ENCODE measurements at places on chromosomes 11 and 22.

- DNase-seq = no peak
Observed at GRCh38 chr11:63804259-63804658, 9.0 kb upstream of the SPINDOC start.

- no peak for DNase-seq
Observed at GRCh38 chr22:40193429-40194421, 16.0 kb downstream of the TNRC6B start.

DNA sequence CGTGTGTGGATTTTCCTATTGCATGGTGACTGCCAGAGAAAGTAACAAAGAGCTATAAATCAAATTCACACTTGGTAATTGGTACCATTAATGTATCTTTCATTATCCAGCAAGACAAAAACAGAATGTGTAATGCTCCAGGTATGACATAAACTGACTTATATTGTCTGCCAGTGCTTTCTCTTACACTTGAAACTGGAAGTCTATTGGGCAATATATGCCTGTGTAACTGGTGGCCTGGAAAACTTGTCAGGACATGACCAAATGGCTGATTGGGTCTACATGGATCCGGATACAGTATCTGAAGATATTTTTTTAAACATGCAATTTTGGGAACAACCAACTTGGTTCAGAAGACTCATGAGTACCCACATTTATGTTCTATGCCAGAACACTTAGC lies 174.6 kb upstream of the ARHGAP42 start:
- no peak for DNase-seq

- DNase-seq = no peak
Observed at GRCh38 chr11:27507557-27508322, 1.2 kb upstream of the LIN7C start.

DNA sequence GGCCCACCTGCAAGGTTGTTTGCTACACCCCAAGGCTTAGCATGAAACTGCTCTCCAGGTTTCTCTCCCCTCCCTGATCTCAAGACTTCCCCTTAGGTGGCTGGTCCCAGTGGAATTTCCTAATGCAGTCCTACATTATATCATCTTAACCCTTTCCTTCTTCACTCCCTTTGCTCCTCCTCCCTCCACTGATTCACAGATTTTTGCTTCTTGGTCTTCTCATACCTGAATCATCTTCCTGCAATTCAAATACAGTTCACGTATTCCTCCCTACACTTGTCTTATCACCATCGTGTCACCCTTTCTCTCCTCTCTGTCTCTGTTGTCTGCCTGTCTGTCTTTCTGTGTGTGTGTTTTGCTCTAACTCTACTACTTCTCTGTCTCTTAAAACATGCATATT lies 17.0 kb downstream of the MMP10 start:
- no peak for DNase-seq

- no peak for DNase-seq
Observed at GRCh38 chr11:34190192-34191139, 85.0 kb downstream of the NAT10 start.

GRCh38 chr22:49567899-49568750 lies 259.5 kb downstream of the BRD1 start:
- no peak for DNase-seq

DNA sequence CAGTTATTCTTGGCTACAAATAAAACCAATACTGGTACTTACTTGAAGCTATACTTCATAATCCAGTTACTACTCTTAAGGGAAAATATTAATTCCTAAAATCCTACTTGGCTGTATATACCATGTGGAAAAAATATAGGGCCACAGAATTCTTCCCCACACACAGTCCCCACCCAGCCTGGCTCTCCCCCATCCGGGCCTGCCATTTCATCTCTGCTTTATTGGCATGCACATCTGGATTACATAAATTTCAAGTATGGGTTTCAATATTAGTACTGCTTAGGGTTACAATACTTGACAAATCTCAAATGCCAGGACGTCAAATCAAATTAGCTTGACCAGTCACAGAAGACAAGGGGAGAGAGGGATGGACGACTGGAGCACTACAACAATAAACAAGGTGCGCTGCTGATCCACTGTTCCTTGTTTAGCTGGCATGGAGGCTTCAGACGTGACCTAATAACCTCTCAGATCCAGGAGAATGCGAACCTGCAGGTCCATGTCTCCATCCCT lies 81.4 kb downstream of the ABTB2 start:
- no peak for DNase-seq

DNA sequence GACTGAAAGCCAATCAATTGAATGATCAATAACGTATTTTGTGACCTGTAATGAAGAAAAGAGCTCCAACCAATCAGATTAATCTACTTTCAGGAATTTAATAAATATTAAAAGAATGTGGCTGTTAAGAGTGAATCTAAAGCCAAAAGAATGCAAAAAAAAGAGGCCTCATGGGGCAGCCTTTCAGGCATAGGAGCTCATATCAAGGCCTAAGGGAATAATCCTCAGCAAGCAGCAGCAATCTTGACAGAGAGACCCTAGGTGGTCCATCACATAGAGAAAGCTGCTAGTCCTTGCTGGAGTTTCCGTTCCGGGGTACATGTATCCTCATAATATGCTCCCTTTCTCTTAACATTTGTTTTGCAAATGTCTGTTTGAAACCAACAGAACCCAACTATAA lies 313.1 kb upstream of the PITPNB start:
- DNase-seq = no peak

GRCh38 chr11:8202516-8203413 lies 33.9 kb upstream of the RIC3 start:
- no peak for DNase-seq

- no peak for DNase-seq
Observed at GRCh38 chr22:45208993-45209838, 31.5 kb downstream of the KIAA0930 start.

- DNase-seq = no peak
Observed at GRCh38 chr11:49533204-49533603, 324.8 kb upstream of the FOLH1 start.

DNA sequence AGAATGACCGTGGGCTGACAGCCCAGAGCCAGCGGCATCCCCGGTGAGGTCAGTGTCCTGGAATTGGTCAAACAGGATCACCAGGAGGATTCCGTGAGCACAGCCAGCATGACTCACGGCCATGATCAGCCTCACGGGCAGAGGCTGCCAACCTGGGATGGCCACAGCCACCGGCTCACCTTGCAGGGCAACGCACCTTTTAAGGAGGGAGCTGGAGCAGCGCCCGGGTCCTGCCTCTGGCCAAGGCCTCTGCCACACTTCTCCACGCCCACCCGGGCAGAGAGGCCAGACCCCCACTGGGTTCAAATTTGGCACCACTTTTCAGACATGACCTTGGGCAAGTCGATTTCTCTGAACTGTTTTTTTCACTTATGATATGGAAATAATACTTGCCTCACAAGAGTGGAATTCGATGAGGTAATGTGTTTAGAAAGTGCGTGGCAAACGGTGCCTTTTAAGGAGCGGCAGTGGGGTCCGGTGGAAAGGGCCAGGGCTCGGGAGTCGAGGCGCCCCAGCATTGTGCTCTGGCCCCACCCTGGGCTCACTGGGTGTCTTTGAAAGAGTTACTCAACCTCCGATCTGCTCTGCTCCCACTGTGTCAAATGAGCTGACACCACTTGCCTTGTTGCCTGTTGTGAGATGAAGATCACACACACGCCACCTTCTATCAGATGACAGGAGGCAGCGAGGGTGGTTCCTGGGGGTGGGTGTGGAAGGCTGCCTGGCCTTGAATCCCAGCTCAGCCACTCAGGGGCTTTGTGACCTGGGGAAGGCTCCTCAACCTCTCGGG lies 16.0 kb downstream of the TXN2 start:
- DNase-seq = no peak

GRCh38 chr11:62315431-62315830 lies 16.6 kb upstream of the SCGB1D4 start:
- DNase-seq = no peak

DNA sequence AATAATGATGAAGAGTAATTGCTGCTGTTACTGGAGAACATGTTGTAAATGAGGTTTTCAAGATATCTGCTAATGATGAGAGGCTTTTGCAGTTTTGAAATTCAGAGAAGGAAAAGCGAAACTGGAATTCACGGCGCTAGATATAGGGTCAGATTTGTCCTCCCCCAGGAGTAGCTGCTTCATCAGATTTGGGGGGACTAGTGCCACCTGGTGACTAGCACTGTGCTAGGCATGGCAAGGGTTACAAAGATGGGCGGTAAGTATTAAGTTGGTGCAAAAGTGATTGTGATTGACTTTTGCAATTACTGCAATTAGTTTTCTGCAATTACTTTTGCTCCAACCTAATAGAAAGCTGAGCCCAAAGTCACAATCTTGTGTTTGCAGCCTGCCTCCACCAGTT lies 879.9 kb upstream of the TENM4 start:
- no peak for DNase-seq

DNA sequence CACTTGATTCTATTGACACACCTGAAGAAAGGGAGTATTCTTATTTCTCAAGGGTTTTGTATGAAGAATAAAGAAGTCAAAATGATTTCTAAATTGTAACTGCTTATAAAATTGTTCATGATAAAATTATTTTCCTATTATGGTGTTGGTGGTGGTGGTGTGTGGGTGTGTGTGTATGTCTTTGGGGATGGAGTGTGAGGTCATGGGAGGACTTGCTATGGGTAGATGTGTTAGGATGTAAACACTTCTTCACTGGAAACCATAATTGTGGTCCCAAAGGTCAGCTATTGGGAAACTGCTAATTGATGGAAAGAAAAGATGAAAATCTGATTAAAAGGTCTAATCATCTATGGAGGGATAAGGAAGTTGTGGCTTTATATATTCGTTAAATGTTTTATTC lies 5.1 kb downstream of the TRIM22 start:
- no peak for DNase-seq

- peak; percentile 64 for DNase-seq
Observed at GRCh38 chr22:28855355-28856094, 27.8 kb upstream of the ZNRF3 start.

GRCh38 chr11:133520707-133521106 lies 11.6 kb downstream of the OPCML start:
- no peak for DNase-seq

GRCh38 chr11:61474013-61474643 lies 34.4 kb upstream of the LRRC10B start:
- no peak for DNase-seq

GRCh38 chr22:36929621-36930020 lies 16.2 kb downstream of the CSF2RB start:
- DNase-seq = no peak

- no peak for DNase-seq
Observed at GRCh38 chr11:35218956-35219355, 80.0 kb downstream of the CD44 start.

- no peak for DNase-seq
Observed at GRCh38 chr11:17764446-17765218, 30.1 kb downstream of the KCNC1 start.

- no peak for DNase-seq
Observed at GRCh38 chr22:35257002-35257320, 332 bp upstream of the HMGXB4 start.

DNA sequence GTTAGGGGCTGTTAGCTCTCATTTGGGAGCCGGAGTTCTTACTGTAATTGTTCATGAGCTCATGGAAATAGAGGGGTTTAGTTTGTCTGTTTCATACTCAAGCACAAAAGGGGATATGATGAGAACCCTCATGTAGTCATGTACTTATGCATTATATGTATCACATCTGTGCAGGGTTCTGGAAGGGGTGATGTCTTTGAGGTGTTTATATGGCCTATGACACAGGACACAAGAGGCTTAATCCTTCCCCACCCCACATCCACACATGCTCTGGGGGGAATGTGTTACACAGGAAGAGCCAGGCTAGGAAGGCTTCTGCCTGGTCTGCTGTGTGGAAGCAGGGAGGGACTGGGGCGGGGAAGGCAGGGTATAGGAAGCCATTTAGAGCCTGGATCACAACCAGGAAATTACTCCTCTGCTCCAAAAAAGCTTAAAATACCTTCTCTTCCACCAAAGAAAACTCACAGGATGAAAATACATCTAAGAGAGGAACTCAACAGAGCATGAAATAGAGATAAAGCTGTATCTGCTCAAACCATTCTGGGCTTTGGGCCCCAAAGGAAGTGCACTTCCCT lies 316.1 kb downstream of the TMEM135 start:
- no peak for DNase-seq

GRCh38 chr22:25025491-25026400 lies 73.2 kb downstream of the KIAA1671 start:
- no peak for DNase-seq

GRCh38 chr11:31801298-31801702 lies 9.8 kb downstream of the PAX6 start:
- DNase-seq = no peak
